ENCODE measurements at places on chromosomes 1 and 21.

GRCh38 chr1:235075048-235075776 lies 53.4 kb downstream of the TOMM20 start:
- no peak for DNase-seq

DNA sequence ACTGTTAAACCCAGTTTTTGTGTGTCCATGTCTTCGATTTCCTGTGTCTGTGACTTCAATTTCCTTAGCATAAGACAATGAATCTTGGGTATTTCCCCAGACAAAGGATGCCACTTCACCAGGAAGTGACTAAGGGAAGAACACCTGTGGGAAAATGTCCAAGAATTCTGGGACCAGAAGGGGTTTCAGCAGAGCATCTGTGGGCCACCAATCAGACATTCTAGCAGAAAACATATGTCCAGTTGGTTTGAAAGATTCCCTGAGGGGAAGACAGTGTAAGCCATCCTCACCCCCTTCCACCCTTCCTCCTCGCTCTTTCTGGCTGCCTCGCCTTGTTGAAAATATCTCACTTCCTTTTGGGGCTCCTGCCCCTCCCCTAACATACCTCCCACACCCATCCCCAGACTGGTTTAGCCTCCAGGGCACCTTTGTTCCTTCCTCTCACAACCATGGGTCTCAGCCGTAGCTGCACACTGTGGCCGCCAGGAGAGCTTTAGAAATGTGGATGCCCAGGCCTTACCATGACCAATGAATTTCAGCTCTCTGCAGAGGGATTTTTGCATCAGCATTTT lies 25.5 kb upstream of the IFNAR1 start:
- DNase-seq: no peak

DNA sequence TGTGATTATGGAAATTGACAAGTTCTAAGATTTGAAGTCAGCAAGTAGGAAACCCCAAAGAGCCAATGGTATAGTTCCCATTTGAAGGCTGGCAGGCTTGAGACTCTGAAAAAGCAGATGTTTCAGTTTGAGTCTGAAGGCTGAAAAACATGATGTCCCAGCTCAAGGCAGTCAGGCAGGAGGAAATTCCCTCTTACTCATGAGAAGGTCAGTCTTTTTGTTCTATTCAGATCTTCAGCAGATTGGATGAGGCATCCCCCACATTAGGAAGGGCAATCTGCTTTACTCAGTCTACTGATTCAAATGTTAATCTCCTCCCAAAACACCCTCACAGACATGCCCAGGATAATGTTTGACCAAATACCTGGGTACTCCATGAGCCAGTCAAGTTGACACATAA lies 372.5 kb upstream of the ST6GALNAC5 start:
- DNase-seq: no peak

DNA sequence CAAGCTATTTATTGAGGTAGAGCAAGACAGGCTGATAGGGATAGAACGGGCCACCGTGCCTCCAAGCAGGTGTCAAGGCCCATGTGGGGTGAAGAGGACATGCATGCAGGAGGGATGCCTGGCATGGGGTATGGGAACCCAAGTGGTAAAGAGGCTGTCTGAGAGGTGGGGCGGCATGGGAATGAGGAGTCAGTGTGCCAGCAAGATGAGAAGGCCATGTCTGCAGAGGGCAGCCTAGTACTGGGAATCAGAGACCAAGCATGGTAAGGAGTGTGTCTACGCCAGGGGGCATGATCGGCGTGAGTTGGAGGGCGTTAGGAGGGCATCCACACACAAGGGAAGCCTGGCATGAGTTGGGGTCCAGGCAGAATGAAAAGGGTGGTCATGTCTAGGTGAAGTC lies 303.7 kb upstream of the PLD5 start:
- DNase-seq: no peak

GRCh38 chr1:205317311-205317917 lies 4.1 kb downstream of the NUAK2 start:
- DNase-seq: no peak

DNA sequence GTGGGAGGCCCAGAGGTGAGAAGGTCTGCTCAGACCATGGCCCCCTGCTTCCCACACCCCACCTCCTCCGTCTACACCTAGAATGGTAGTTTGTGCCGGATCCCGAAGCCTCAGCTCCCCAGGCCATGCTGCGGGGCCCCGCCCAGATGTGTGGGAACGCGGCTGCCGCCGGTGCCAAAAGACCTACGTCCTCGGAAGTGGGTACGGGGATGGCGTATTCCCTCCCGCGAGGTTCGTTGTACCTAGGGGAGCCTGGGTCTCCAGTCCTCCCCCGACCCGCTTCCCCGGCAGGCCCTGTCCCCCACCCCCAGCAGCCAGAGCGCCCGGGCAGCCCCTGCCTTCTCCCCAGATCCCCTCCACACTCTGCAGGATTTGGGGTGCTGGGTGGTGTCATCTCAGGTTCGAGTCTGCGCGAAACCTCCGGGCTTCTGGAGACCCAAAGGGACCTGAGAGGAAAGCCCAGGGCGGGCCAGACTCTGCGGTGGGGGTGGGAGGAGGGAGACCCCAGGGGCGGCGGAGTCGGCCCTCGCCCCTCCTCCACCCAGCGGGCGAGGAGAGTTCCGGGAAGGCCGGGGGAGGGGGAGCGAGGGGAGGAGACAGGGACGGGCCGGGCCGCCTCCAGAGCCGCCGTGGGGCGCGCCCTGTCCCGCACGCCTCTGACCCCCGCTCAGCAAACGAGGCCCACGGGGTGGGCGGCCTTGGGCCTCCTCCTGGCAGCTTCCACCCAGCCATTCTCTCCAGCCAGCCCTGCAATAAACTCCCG lies 6.2 kb upstream of the PRDM16 start:
- DNase-seq: no peak

DNA sequence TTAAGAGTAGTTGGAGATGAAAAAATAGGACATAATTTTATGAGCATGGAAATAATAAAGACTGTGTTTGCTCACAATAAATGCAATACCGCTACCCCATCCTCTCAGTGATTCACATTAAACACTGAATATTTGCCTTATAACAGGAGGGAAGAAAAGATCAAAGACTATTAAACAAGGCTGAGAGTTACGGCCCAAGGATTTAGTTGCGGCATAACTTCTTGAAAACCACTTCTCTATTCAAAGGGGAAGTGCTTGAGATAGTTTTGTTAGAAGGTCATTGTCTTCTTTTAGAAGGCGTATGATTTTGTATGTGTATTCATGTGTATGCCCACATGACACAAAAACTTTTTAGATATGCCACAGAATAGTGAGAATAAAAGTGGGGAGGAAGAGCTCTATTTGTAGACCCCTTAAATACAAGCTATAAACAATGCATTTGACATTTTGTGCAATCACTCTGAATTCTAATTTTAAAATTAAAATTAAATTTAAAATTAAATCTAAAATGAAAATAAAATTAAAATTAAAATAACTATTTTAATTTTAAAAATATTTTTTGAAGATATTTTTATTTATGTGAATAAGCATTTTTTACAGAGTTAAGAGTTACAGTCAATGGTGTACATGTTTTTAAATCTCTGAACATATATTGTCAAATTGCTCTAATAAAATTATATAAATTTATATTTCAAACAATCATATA lies 986.6 kb upstream of the ADAMTS5 start:
- peak; percentile 96 for DNase-seq

GRCh38 chr1:180287988-180288705 lies 58.1 kb downstream of the LHX4 start:
- no peak for DNase-seq

DNA sequence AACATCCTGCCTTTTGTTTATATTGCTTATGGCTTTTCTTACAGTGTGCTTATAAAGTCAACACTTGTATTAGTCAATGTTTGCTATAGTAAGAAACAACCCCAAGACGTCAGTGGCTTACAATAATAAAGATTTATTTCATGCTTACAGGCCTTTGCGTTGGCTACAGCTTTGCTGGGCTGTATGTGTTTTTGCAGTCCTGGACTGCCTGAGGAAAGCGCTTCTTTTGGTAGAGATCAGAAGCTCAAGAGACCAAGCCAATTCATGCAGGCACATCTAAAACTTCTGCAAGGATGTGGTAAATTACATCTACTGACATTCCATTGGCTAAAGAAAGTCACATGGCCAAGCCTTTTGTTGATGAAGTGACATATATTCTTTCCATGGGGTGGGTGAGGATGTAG lies 17.5 kb upstream of the PRKAA2 start:
- no peak for DNase-seq

DNA sequence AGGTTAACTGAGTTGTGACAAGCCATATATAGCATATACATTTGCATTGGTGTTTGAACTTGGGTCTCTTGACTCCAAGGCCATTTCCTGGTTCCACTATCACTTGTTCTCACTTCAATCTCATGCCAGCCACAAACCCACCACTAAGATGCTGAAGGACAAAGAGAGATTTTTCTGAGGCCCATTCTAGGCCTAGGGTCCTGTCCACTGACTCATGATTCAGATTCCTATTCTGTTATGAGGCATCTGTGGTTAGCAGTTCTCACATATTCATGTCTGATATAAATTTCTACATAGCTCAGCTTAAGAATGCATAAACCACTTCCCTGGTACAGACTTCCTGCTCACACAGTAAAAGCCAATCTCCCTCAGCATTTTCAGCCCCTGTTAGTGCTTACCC lies 326.1 kb upstream of the BEND5 start:
- DNase-seq: no peak

- DNase-seq: no peak
Observed at GRCh38 chr1:244137276-244137675, 86.2 kb downstream of the ZBTB18 start.

- no peak for DNase-seq
Observed at GRCh38 chr1:150820730-150821512, 12.9 kb upstream of the CTSK start.

DNA sequence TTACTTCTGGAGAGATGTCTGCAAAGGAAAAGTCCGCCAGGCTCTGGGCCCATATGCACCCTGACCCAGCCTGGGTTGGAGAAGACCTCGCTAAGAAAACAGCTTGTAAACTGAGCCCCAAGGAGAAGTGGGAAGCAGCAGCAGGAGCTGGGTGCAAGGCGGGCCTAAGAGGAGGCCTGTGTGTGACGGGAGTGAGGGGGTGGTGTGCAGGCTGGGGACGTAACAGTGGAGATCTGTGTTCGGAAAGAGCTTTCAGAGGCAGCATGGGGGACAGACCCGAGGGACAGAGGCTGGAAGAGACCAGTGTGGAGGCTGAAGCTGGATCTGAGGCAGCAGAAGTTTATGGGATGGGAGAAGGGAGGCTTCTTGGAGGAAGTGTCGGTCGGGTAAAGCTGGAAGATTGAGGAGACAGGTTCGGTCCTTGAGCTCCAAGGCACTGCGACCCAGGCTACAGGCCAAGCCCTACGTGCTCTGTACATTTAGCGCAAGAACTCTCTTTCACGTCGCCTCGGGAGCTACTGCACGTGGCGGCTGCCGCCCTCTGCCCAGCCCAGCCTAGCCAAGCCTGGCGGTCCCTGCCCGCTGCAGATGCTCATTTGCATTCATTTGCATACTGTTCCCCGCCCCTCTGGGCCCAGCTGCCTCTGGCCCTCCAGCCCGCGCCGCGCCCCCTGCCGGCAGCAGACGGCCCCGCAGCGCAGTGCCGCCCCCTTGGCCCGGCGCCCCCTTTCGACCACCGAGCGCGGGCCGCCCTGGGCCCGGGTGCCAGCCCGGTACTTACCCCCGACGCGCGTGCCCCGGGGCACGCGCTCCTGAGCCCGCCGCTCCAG lies 6.3 kb downstream of the HPCA start:
- no peak for DNase-seq

- DNase-seq: no peak
Observed at GRCh38 chr1:48019714-48020315, 22.6 kb upstream of the TRABD2B start.

DNA sequence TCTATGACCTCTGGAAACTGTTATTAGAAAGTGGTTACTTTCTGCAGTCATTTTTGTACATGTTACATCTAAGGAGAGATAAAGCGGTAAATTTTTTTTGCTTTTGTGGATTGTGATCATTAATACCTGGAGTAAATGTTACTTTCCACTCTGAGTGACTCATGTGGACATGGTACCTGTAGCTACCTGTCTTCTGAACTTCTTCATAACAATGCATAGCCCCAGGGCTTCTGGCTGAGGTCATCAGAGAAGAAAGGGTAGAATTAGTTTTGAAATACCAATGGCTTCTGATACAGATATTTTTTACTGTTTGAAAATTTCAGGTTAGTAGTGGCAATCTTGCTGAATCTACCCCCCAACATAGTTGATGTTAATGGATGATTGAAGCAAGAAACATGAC lies 489.3 kb downstream of the RWDD3 start:
- no peak for DNase-seq

DNA sequence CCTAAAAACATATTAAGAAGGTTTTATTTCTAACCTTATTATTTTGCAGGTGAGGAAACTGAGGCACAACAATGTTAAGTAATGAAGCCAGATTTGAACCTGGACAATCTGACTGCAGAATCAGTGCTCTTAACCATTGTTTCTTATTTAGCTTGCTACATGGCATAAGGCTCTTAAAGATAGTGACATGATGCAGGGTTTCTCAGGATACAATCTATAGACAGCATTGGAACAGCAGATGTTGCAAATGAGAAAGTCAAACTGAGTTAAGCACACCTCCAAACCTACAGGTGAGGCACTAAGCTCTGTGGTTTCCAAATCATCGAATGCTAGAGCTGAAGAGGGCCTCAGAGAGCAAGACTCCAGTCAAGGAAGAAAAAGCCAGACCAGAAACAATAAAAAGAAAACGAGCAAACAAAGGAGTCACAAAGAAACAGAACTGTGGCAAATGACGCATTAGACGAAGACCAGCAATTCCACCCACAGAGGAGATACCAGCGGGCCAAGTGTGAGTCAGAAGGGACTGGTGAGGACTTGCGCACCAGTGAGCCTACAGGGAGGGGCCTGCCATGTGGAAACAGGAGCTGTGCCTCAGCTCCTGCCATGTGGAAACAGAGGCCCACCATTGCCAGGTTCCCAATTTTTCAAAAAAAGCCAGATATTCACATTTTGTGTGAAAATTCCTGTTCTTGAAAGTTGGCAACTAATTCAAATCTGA lies 14.4 kb downstream of the CD58 start:
- peak; percentile 20 for DNase-seq

- no peak for DNase-seq
Observed at GRCh38 chr1:97070376-97070775, 348.8 kb downstream of the PTBP2 start.

DNA sequence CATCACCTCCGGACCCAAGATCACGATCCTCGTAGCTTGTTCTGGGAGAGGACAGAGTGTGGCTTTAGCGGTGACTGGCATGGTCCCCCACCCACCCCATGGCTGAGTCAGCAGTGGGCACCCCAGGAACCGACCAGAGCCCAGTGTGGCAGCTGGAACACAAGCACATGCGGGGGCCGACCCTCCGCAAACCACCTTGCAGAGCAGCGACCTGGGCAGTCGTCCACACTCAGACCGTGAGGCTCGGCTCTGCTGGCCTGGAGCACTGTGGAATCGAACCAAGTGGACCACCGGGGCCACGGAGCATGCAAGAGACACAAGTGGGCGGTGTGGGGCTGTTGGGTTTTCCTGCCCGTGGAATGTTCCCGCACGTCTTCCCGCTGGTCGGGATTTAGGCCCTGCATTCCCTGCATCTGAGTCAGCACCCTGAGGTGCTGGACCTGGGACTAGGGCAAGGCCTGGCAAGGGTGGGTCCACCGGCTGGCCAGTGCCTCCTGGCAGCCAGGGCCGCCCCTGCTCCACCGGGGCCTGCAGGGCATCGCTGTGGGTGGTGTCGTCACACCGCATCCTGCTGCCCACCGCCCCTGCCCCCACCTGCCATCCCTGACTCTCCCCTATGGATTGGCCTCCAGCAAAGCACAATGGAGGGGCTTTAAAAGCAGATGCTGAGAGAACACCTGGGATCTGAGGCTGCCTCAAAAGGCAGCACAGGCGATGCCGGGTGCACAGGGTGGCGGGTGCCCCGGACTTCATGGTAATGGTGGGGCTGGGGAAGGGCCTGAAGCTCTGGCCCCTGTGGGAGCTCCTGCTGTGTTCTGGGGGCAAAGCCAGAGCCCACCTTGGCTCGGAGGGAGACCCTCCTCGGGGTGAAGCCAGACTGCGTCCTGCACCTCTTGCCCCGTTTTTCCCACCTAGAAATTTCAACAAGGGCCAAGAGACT lies 18.5 kb downstream of the MORN1 start:
- DNase-seq: no peak
